Hepatic stellate cell (primary cell): ENCODE measurements at places on chromosomes 6 and 20.

DNA sequence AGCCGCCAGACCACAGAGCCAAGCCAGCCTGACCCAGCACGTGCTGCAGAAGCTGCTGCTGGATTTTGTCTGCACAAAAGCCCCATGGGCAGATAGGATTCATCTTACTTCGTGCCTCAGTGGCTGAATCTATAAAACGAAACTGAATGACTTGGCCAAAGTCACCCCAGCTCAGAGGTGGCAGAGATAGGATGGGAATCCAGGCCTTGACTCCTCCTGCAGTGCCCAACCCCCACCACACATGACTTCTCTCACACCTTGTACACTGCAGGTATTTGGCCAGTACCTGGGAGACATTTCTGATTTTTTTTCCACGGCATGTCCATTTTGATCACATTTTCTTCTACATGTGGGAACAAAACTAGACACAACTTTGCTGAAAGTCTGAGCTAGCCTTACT lies 182.1 kb downstream of the ANKRD60 start:
- DNase-seq = no peak

DNA sequence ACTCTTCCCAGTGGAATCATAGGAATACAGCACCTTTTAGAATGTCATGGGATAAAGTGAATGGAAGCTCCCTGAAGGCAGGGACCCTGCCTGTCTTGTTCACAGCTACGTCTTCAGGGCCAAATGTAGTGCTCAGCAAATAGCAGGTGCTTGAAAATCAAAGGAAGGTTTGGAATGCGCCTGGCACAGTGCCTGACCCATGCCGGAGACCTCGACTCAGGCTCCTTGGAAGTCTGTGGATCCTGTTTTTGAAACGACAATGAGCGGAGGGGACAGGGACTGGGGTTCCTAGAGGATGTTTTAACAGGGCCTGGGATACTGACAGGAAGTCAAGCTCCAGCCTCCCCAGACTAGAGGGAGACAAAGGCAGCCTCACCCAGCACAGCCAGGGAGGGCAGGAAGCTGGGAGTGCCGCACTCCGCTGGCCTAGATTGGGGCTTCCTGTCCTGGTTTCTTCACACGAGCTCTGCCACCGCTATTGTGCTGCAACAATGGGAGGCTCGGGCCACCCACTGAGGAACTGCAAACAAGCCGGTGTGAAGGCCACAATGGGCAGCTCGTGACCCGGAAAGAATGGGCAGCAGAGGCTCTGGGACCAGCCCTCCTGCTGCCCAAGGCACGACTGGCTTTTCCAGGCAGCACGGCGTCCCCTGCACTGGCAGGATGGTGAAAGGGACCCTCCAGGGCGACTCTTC lies 76.7 kb downstream of the PREX1 start:
- DNase-seq = no peak

- DNase-seq = peak; percentile 70
These were observed 39.9 kb downstream of the RPRD1B start for GRCh38 chr20:38073307-38074071.

DNA sequence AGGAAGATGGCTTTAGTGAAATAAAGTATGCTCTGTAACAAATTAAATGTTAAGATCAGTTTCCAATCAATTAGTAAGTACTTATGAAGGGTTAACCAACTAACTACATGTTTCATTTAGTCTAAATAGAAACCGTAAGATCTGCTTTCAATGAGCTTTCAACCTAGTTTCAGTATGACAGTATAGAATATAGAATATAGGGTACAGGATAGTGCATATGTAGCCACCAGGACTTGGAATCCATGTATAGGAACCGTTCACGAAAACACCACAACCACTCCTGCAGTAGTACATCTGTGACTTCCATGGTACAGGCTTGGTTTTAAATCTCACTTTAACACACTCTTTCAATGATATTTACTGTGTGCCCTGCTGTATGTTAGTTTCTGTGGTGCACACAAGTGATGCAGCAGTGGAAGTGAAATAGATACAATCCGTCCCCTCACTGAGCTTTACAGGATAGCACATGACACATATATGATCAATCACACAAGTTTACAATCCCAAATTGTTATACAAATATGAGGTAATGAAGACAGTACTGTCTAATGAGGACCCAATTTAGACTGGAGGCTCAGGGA lies 479.7 kb upstream of the MARCKS start:
- no peak for DNase-seq

DNA sequence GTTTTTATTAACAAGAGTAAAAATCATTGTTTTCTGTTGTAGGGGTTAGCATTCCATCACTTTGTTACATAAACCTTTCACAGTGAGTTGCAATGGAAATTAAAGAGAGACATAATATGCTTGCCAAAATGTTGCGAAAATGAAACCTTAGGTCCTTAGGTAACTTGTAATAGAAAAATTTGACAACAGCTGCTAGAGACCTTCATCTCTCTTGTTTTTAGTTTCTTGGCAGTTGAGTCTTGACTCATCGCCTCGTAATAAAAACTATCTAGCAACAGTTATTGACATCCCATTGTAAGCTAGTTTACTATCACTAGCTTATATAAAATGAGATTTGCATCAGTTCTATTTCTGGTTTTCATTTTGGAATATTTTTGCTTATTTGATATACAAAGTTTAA lies 179.0 kb upstream of the MMS22L start:
- no peak for DNase-seq

- no peak for DNase-seq
These were observed 256.8 kb downstream of the QKI start for GRCh38 chr6:163671355-163671754.

- DNase-seq = no peak
These were observed 214.5 kb downstream of the BCKDHB start for GRCh38 chr6:80321011-80321410.

GRCh38 chr6:74638412-74638811 lies 567.4 kb downstream of the COL12A1 start:
- DNase-seq = no peak

DNA sequence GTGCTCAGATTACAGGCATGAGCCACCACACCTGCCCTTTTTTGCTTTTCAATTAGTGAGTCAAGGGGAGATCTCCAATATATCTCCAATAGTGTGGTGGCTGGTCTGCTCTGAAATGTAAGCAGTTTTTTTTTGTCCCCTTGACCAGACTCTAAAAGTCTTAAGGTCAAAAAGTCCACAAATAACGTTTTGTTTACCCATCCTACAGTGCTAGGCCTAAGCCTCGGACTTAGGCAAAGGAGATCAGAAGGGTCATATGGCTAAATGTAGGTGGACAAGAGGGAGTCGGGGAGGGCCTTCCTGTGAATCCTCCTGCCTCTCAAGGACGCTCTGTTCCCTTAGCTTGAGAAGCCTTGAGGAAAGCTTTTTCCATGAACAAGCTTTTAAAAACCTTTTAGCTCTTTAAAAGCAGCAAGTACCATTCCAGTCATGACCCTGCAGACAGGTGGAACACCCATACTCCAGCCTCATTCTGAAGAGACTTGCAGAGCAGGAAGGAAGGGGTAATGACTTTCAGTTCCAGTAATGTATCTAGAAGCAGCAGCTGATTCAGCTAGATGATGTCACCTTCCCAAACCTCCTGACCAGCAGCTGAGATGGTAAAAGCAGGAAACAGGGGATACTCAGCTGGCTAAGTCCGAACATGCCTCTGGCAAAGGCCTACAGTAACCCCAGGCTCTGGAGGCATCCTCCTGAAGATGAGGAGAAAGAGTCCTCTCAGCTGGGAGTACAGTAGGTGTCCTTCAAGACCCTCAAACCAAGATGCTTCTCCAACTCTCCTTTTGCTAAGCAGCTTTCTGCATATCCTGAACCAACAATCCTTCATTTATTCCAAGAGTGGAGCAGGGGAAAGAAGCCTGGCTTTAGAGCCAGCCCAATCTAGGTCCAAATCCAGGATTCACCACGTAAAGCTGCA lies 23.6 kb downstream of the BCL2L1 start:
- DNase-seq = peak; percentile 93

DNA sequence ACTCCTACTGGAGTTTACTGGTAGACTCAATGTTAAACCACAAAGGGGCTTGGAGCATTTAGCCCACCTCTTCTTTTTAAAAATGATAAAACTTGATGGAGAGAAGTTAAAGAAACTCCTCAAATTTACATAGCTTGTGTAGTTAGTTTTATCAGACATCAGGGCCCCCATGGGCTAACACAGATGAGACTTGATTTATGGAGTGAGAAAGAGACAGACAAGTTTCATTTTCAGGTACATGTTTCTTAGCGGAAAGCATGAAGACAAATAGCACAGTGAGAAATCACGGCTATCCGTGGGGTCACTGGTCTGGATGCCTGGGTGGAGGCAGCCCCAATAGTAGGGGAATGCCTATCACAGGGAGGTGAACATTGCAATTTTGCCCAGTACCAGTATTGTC lies 173.6 kb downstream of the TFAP2B start:
- DNase-seq = no peak

DNA sequence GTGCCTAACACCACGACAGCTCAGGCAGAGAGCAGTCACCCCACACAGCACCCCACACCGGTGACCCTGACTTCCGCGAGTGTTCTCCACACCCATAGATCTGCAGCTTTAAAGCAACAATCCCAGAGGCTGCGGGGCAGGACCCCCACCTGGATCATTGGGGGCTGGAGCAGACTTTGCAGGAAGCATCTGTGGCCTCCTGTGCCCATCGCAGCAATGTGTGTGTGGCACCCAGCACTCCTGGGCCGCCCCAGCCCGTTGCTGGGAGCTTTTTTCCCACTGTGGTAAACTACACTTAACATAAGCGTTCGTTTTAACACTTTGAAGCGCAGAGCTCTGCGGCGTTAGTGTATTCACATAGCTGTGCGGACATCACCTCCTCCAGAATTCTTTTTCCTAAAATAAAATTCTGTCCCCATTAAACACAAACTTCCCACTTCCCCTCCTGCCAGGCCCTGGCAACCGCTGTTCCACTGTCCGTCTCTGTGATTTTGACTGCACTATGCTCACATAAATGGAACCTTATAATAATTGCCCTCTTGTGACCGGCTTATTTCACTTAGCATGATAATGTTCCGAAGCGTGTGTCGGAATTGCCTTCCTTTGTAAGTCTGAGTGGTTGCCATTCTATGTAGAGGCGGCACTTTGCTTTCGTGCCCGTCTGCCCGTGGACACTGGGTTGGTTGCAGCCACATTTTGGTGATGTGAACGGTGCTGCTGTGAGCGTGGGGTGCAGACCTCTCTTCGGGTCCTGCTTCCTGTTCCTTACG lies 382.5 kb downstream of the CDH4 start:
- DNase-seq = no peak

DNA sequence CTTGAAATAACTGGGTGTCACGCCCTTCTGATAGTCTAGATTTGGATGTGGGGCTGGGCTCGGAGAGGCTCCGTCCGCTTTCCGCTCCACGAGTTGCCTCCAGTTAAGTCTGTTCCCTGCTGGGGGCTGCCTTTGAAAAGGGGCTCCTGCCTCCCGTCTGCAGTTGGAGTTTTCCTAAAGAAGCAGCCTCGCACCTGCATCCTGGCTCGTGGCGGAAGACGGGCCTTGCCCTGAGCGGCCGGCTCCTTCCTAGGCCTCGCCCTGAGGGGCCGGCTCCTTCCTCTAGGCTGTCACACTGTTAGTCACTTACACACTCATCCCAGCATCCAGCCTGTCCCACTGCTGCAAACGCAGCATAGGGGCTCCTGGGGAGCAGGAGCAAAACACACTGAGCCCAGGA lies 74.4 kb downstream of the SMOC2 start:
- DNase-seq = no peak

GRCh38 chr6:13511913-13512717 lies 24.7 kb upstream of the GFOD1 start:
- DNase-seq = no peak

DNA sequence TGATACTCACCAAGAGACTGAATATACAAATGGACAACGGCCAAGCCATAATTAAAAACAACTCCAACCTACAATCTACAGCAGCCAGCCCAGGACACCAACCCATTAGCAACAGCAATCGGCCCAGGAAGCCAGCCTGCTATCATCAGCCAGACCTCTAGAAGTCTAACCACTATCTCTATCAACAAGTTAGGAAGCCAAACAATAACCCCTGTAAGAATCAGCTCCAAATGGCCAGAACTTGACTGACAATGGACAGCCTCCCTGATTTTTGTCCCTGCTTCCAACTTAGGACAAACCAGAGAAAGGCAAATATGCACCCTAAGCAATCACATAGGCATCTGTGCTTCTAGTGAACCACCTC lies 511.8 kb upstream of the JARID2 start:
- no peak for DNase-seq

DNA sequence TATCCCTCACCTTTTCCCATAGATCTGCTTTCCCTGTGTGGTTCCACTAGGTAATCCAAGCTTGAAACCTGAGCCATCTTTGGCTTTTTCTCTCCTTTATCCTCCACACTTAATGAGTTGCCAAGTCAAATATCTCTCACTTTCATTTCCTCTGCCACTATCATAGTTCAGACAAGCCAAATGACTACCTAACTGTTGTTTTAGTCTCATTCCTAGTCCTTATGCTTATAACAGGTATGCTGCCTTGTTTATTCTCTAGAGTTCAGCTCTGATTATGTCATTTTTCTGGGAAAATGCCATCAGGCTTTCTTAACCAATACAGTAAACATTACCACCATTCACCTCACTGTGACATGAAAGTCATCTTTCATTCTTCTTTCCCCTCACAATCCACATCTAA lies 6.5 kb downstream of the EFHC1 start:
- no peak for DNase-seq

GRCh38 chr20:54494303-54495006 lies 19.1 kb downstream of the DOK5 start:
- no peak for DNase-seq

DNA sequence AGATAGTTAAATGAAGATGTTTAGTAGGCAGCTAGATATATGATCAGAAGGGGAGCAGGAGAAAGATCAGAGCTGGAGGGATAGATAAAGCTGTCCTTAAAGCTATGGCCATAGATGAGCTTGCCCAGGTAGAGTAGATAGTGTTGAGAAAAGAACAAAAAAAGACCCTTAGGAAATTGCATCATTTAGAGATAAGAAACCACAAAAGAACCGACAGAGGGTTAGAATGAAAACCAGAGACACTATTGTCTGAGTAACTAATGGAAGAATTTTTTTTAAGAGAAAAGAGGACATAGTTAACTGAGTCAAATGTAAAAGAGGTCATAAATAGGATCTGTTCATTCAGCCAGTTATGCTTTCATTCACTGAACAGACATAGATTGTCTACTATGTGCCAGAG lies 101.8 kb downstream of the TNFAIP3 start:
- no peak for DNase-seq
